Stimulated activated CD4-positive, alpha-beta T cell treated with anti-CD3 and anti-CD28 coated beads, Interleukin-12 subunit alpha, Interleukin-12 subunit beta, amount 100 ng/mL, for 24 hours (primary cell): ENCODE measurements at places on chromosomes 3 and 15.

DNA sequence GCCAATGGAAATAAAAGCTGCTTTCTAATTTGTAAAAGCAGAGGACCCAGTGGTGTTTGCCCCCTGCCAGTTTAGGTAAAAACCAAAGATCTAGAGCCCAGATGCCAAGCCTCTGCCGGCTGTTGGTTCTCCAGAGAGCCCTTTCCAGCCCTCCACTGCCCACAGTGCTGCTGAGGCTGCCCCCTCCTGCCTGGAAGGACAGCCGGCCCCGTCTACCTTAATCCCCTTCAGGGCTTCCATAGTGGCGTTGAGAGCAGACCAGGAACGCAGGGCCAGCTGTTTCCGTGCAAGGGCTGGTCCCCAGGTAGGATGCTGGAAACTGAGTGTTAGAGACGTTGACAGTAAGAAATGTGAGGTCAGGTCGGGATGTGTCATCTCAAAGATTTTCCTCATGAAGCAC lies 6.9 kb downstream of the ST8SIA2 start:
- DNase-seq, result no peak

GRCh38 chr15:87866961-87867360 lies 389.6 kb downstream of the NTRK3 start:
- DNase-seq, result no peak

GRCh38 chr15:85579957-85580694 lies 199.7 kb downstream of the AKAP13 start:
- DNase-seq, result no peak

GRCh38 chr3:16168211-16168610 lies 6.3 kb upstream of the GALNT15 start:
- no peak for DNase-seq

DNA sequence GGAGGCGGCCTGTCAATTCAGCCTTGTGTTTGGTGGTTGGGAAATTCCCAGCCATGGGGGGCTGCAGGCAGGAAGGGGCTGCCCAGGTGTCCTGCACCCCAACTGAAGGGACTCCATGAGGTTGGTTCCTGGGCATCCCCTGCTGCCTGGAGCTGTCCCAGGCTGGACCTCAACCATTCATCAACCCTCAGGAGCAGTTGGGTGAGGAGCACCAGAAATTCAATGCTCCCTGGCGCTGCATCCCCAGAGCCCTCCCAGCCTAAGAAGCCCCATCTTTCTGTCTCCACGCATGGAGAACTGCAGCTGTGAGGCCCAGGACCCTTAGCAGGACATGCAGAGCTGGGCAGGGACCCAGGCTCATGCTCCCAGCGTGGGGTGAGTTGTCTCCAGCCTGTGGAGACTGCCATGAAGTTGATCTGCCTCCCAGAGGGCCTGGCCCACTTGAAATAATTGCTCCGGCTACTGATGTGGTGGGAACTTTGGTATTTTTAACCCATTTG lies 8.0 kb upstream of the SEMA3B start:
- DNase-seq, result no peak

DNA sequence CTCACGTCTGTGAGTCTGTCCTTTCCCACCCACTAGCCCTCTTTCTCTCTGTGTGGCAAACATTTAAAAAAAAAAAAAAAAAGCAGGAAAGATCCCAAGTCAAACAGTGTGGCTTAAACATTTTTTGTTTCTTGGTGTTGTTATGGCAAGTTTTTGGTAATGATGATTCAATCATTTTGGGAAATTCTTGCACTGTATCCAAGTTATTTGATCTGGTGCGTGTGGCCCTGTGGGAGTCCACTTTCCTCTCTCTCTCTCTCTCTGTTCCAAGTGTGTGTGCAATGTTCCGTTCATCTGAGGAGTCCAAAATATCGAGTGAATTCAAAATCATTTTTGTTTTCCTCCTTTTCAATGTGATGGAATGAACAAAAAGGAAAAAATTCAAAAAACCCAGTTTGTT lies 97.7 kb downstream of the GAP43 start:
- no peak for DNase-seq

GRCh38 chr15:100713163-100713867 lies 110.9 kb downstream of the ASB7 start:
- DNase-seq, result no peak

- no peak for DNase-seq
Measured at GRCh38 chr3:85297291-85297690, 338.5 kb downstream of the CADM2 start.

DNA sequence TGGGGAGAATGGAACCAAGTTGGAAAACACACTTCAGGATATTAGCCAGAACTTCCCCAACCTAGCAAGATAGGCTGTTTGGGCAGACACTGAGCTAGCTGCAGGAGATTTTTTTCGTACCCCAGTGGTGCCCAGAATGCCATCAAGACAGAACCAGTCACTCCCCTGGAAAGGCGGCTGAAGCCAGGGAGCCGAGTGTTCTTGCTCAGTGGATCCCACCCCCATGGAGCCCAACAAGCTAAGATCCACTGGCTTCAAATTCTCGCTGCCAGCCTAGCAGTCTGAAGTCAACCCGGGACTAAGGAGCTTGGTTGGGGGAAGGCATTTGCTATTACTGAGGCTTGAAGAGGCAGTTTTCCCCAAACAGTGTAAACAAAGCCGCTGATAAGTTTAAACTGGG lies 152.4 kb downstream of the MBNL1 start:
- no peak for DNase-seq

DNA sequence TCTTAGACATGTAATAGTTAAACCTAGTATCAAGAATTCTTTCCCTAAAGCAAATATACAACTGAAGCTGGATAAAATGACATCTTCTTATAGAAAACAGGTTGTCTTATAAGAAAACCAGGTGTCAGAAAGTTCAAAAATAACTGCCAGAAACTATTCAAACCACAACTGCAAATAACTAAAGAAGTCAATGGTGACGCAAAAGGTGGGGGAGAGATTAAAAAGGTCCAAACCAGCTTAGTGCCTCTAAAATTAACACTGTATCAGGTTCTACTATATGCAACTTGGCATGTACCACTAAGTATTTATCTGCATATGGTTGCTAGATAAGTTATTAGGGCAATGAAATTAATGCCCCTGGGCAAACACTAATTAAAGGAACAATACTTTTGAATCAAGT lies 136.8 kb downstream of the TBL1XR1 start:
- no peak for DNase-seq

- no peak for DNase-seq
Measured at GRCh38 chr3:47098910-47099309, 65.0 kb downstream of the SETD2 start.

DNA sequence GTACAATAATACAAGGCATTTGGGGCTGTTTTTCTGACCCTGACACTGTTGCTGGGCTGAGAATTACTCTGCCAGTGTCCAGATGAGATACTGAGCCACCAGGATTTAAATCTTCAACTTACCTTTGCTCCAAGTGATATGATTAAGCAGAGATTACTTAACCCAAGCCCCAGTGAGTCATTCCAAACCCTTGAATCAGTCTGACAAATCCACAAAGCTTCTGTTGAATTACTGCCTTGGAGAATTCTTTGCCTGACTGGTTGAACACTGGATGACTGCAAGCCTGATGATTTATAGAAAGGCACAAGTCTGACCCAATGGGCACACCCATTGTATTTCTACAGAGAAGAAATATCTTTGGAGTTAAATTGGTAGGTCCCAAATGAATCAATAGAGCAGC lies 88.2 kb upstream of the TSC22D2 start:
- DNase-seq, result no peak

DNA sequence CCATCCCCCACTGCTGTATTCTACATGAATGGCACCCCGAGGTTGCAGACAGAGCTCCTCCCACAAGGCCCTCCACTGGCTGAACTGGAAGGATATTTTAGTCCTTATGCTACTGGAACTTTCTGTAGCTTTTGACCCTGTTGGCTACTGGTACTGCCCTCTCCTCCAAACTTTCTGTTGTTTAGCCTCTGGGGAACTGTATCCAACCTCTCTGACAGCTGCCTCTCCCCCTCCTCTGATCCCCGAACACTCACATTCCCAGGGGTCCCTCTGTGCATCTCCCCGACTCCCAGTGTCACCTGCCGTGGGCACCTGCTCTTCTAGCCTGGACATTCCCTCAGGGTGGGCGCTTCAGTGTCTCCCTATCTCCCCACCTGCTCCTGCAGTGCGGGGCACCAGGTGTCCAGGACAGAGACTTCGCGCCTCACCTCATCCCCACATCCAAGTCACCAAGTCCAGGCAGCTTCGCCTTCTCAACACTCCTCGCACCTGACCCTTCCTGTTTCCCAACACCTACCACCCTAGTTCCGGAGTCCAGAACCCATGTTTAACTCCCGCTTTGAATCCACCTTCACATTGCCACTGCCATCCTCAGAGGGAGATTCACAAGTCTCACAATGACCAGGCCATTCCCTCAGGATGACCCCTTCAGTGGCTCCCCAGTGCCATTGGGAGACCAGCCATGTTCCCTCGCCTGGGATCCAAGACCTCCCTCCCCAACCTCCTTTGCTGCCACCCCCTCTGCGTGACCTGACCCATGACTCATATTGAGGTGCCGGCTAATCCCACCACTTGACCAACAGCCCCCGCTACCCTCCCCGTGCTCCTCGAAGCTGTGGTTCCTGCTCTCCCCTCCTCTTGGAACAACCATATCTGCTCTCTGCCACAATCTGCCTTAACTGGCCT lies 34.2 kb downstream of the BDH1 start:
- no peak for DNase-seq

DNA sequence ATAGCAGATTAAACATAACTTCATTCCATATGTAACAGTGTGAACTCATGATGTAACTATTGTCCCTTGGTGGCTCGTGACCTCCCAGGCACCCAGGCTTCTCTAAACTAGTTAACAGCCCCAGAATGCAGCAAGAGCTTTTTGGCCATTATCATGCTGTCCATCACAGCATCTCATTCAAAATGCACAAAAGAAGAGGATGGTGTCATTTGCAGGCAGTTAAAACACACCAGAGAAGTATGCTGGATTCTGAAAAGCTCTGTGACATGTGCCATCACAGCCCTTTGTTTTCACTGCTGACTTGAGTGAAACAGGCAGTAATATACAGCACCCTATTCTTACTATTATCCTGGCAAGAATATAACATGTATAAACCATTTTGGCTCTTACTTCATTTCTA lies 117.6 kb upstream of the CHMP2B start:
- DNase-seq, result no peak
